NAMALWA (cell line): ENCODE measurements at places on chromosomes 12 and 14.

DNA sequence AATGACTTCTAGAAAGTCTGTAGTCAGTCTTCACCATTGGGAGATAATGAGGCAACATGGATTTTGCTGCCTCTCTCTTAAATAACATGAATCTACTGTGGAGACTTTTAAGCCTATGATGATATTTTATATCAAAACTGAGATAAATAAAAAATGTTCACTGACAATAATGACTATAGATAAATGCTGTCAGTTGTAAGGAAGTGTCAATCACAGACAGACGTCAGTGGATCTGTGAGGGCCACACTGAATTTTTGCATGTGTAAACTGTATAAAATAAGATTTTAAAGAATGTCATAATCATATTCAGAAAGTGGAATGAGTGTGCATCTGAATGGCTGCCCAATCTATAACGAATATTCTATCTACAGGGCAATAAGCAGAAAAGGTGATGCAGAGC is 364.0 kb downstream of the NRXN3 start:
- DNase-seq = no peak

DNA sequence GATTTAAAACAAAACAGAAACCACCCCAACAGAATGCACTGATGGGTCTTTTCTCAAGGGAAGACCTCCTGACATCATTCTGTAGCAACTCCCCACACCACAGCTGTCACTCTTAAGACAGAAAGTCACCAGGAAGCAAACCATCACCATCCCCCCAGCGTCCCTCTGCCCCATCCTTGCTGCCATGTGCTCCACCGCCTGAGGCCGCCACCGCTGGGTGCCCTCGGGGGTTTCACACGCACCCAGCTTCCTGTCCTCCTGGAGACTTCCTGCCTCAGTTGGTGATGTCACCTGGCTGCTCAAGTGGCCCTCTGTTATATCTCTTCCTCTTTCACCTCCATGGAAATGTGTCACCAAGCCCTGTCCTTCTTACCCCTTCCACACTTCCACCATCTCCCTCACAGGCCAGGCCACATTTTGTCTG is 71.4 kb upstream of the GPR68 start:
- peak; percentile 85 for DNase-seq

- DNase-seq = no peak
Measured at GRCh38 chr14:54621686-54622085, 54.8 kb downstream of the SAMD4A start.

GRCh38 chr12:88309546-88309945 is 167.4 kb downstream of the TMTC3 start:
- no peak for DNase-seq

- DNase-seq = no peak
Measured at GRCh38 chr14:101458741-101459550, 102.3 kb upstream of the DIO3 start.

- DNase-seq = no peak
Measured at GRCh38 chr14:97107080-97107479, 309.9 kb downstream of the VRK1 start.

DNA sequence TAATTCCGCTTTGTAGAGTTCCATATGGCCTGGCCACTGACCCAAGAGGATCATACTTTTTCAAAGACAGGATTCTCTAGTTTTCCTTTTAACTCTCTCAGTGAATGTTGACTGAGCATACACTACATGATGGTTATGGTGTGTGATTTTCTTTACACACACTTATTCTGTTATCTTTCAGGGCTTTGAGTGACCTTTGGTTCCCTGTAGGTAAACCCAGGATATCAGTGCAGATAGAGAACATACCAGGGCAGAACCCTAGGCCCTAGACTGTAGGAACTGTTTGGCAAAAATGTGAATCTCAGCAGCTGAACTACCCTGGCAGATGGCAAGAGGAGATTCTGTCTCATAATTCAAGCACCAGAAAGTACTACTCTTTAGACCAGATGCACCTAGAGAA is 159.6 kb downstream of the KCNA5 start:
- DNase-seq = no peak

DNA sequence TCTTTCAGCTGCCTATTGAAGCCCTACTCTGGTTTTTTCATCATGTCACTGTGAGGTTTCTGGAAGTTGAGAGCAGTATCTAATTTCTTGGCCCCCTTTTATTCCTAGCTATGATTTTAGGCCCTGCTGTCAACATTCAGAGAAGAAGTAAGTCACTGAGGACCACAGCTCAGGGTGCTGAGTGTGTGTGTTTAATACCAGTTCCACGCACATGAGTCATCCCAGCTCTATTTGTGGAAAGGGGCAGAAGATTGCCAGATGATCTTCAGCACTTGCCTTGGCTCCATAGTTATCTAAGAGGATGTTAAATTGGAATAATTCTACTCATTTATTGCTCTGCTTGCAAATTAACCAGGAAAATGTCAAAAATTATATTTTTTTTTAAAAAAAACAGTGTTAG is 65.5 kb upstream of the SLC38A4 start:
- no peak for DNase-seq

DNA sequence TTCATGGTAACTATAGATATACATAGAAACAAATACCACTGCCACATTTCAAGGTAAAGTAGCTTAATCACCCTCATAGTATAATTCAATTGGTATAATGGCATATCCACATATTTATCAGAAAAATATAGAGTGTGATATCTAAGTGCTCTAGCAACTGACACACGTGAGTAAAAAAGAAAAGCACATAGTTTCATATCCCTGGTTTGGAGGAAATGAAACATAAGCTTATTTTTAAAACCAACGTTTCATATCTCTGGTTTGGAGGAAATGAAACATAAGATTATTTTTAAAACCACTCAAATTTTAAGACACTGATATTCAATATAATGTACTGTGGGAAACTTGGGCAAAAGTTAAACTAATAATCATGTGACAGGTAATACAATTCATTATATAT is 2.1 kb downstream of the OR6C70 start:
- DNase-seq = peak; percentile 19

- no peak for DNase-seq
Measured at GRCh38 chr12:2261708-2262107, 208.9 kb downstream of the CACNA1C start.

GRCh38 chr12:52713960-52714886 is 10.9 kb upstream of the KRT77 start:
- no peak for DNase-seq

DNA sequence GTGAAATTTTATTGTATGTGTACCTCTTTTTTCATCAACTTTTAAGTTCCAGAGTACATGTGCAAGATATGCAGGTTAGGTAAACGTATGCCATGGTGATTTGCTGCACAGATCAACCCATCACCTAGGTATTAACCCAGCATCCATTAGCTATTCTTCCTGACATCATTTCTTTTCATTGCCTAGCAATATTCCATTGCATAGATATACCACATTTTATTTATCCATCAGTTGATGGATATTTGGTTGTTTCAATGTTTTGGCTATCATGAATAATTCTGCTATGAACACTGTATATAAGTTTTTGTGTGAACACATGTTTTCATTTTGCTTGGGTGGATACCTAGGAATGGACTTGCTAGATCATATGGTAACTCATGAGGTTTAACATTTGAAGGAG is 439.9 kb upstream of the SOX5 start:
- no peak for DNase-seq

DNA sequence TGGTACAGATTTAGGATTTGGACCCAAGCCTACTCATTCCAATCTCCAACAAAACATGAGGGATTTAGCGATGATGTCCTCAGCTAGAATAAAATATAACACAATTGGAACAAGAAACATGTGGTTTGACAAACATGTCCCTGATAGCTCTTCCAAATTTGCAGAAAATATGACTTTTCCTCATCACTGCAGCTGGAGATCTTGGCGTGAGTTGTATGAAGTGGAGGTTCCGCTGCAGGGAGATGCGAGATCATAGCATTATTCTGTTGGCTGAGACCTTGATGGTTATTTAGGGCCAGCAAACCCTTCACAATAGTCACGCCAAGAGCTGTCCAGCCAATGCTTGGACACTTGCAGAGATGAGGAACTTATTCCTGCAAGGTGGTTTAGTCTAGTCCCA is 413.4 kb upstream of the TBX3 start:
- no peak for DNase-seq

GRCh38 chr14:83342590-83342989 is 1808.9 kb upstream of the SEL1L start:
- no peak for DNase-seq

GRCh38 chr14:97572583-97573458 is 775.6 kb downstream of the VRK1 start:
- DNase-seq = no peak

DNA sequence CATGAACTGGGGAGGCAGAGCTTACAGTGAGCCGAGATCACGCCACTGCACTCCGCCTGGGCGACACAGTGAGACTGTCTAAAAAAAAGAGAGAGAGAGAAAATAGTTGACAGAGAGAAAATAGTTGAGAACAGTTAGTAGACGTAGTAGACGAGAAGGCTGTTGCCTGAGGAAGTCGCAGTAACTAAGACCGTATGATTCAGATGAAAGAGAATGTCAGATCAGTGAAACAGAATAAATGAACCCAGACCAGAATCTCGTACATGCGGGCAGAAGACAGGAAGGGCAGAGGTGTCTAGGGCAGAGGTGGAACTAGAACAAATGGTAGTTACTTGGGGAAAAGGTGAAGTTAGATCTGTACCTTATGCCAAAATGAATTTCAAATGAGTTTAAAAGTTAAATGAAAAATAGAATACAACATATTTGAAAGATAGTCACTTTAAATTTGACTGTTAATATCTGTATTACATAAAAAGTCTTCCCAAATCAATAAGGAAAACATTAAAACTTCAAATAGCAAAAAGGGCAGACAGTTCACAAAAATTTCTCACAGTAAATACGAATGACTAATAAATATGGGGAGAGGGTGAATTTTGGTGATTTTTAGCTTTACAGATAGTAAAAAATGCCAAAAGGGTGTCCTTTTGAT is 17.7 kb downstream of the MDM2 start:
- DNase-seq = no peak

- DNase-seq = no peak
Measured at GRCh38 chr12:24023081-24023480, 73.6 kb upstream of the SOX5 start.

GRCh38 chr14:54712465-54713200 is 145.7 kb downstream of the SAMD4A start:
- DNase-seq = peak; percentile 0
